ENCODE measurements at places on chromosomes 6 and 20.

- no peak for DNase-seq
These were observed 17.4 kb upstream of the GTSF1L start for GRCh38 chr20:43744151-43744611.

DNA sequence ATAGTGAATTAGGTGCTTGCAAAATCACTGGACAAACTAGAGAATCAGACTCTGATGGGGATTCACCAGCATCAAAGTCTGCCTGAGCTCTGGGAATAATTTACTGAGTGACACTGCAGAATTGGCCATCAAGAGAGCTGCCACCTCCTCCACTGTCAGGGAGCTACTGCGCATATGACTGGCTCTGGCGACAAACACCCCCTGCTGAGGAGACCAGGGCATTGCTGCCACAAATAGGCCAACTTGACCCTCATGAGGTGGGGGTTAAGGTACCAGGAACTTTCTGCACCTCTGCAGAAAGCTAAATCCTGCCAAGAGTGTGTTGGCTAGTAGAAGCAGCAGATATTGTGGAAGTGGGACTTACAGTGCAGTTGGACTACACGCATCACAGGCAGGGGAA is 88.0 kb downstream of the CDS2 start:
- no peak for DNase-seq

- DNase-seq = peak; percentile 20
These were observed 41.7 kb upstream of the EMILIN3 start for GRCh38 chr20:41408156-41408794.

GRCh38 chr6:161837854-161838253 is 564.0 kb upstream of the AGPAT4 start:
- DNase-seq = no peak

- DNase-seq = peak; percentile 50
These were observed 5.1 kb downstream of the RING1 start for GRCh38 chr6:33213166-33213988.

DNA sequence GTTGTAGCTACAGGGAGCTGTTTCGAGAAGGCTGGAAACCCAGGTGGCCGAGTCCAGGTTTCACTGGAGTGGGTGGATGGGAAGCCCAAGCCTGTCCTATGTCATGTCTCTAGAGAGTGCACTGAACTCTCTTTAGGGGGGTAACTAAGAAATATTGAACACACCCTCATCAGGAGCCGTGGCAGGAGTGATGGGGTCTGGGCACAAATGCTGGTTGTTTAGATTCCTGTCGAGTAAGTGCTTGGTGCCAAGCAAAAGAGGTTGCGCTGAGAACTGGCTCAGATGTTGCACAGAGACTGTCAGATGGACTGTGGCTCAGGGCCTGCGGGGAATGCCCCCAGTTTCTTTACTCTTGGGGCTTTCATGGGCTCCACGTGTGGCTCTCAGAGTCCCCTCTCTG is 7.3 kb upstream of the FAM209A start:
- DNase-seq = no peak

DNA sequence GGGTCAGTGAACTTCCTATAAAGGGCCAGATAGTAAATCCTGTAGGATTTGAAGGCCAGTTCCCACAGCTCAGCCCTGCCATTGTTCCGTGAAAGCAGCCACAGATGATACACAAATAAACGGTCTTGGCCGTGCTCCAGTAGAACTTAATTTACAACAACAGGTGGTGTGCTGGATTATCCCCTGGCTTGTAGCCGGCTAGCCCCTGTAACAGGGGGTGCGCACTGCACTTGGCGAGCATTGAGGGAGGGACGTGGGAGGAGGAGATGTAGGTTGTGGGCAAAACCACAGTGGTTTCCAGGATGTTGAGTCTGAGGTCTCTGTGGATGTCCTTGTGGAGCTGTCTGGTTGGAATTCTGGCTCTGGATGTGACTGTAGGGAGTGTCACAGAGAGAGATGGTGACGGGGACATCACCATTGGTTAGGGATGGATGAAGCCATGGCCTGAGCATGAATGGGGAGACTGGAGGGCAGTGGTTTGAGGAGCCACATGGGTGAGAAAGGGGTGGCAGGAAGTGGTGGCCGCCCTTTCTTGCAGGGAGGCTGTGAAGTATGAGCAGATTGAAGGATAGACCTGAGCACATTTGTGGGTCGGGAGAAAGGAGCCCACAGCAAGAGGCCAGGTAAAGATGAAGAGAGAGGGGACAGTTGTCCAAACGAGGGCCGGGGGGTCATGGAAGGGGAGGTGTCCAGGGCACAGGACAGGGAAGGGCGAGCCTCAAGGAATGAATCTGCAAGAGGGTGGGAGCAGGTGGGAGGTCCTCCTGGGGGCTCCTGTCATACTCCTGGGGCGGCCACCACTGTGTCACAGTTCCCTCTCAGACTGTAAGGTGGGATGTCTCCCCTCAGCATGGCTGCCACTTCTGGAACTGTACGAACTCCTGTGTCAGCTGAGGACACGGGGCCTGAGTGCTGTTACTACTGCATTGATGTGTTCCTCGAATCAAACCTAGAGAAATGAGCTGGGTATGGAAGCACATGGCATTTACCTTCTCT is 53.6 kb downstream of the CDH26 start:
- peak; percentile 47 for DNase-seq

- DNase-seq = no peak
These were observed 8.0 kb downstream of the MYLIP start for GRCh38 chr6:16136621-16137450.

GRCh38 chr6:128979071-128979470 is 96.1 kb downstream of the LAMA2 start:
- DNase-seq = no peak

DNA sequence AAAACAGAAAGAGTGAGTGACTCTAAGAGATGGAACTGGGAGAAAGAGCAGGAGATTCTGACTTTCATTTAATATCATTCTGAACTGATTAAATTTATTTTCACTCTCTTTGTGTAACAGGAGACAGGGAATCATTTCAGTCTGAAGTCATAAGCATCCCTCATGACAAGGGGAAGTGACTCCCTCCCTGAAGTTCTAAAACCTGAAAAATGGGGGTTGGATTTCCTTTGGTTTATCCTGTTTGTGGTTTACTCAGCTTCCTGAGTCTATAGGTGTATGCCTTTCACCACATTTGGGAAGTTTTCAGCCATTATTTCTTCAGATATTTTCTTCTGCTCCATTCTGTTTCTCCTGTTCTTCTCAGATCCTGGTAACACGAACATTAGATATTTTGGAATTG is 3.4 kb upstream of the FKBP1A start:
- DNase-seq = no peak

DNA sequence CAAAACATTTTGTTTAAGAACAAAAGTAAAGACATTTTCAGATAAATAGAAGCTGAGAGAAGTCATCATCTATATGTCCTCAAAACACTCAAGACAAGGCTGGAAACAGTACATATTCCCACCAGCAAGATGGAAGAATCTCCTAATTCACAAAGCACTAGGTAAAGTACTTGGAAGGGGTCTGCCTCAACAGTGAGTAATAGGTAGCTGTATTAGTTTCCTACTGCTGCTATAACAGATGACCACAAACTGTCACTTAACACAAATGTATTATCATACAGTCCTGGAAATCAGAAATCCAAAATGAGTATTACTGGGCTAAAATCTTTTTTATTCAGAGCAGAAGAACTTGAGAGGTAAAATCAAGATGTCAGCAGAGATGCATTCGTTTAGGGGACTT is 40.6 kb downstream of the ZKSCAN8 start:
- no peak for DNase-seq

DNA sequence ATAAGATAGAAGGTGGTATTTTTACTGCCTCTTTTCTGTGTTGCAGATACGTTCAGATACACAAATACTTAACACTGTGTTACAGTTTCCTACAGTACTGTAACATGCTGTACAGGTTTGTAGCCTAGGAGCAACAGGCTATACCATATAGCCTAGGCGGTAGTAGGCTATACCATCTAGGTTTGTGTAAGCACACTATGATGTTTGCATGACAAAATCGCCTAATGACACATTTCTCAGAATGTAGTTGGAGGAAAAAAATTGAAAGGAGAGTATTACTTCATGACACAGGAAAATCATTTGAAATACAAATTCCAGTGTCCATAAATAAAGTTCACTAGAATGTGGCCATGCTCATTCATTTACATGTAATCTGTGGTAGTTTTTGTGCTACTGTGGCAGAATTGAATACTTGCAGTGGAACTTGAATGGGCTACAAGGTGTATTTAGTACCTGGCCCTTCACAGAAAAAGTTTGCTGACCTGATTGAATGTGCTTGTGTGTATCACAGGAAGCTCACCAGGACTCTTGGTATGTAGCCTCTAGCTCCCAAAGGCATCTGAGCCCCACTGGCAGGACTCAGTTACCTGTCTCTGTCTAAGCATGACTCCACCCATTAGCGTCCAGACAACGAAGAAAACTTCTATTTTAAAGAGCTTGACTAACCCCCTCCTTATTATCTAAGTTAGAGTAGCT is 18.8 kb downstream of the TOP1 start:
- no peak for DNase-seq

DNA sequence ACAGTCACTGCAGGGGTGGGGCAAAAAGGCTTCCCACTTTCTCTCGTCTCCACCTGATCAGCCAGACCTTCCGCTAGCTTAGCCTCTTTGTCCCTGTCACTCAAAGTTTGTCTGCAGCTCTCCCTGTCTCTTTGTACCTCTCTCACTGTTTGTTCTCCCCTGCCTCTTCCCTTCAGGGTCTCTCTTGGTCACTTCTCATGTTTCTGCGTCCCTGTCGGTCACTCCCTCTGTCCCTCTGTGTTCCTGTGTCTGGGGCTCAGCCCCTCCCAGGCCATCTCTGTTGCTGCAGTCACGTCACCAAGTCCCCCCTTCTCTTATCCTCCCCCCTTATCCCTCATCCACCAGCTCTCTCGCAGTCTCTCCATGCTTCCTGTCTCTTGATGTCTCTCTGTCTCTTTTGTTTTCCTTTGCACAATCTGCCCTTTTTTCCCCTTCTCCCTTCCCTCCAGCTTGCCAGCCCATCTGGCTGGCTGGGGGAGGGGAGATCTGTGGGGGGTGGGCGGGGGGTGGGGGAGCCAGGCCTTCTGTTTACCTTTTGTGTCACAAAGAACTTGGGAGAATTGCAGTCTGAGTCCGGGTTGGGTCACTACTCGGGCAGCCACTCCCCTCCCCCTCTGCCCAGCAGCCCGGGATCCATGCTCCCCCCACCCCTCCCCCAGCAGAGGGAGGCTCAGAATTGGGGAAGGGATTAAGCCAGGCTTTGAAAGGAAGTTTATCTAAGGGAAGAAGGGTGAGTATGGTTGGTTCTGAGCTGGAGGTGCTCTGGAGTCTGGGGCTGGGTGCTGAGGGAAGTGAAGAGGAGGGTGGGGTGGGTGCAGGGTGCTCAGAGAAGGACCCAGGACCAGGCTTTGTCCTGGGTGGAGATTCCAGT is 32.3 kb downstream of the FOXP4 start:
- no peak for DNase-seq

DNA sequence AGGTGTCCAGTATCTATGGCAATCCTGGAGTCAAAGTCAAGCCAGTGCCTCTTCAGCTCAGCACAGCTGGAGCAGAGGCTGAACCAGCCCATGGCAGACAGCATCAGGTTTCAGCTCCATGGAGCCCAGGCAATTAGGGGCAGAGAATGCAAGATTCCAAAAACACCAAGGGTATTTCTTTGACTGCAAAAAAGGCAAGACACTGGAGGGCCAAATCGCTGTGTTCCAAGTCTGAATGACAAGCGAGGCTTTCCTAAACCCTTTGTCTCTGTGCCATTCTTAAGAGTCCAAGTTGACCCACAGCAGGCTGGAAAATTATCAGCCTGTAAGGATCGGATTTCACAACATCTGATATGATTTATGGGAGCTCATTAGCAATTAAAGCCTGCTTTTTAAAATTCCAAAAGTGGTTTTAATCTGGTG is 49.7 kb upstream of the TGM3 start:
- no peak for DNase-seq

DNA sequence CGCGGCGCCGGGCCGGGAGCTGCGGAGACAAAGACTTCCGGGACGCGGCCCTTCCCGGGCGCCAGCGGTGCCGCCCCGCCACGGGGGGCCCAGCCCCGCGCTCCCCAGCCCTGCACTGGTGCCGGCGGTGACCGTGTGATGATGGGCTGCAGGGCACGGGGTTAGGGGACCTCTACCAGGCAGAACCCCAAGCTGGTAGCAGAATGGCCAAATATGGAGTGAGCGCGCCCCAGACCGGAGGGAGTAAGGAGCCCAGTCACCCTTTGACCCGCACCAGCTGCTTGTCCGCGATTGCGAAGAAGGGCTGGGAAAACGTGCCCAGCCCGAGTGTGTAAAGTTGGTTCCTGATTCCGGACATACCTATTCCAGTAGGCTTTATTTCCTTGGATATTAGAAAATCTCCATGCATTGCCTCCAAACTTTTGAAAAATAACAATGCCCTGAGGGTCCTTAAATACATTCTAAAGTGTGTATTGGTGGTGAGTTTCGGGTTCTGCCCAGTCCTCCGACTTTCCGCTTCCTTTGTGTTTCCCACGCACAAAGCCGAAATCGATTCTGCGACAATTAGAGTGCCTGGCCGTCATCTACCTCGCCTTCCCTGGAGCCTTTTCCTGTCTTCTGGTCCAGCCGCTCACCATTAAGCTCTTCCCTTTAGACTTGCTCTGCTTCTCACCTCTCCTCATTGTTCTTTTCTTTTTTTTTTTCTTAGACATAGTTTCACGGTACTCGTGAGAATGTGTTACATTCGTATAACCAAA is 1.1 kb downstream of the ABRACL start:
- DNase-seq = no peak

DNA sequence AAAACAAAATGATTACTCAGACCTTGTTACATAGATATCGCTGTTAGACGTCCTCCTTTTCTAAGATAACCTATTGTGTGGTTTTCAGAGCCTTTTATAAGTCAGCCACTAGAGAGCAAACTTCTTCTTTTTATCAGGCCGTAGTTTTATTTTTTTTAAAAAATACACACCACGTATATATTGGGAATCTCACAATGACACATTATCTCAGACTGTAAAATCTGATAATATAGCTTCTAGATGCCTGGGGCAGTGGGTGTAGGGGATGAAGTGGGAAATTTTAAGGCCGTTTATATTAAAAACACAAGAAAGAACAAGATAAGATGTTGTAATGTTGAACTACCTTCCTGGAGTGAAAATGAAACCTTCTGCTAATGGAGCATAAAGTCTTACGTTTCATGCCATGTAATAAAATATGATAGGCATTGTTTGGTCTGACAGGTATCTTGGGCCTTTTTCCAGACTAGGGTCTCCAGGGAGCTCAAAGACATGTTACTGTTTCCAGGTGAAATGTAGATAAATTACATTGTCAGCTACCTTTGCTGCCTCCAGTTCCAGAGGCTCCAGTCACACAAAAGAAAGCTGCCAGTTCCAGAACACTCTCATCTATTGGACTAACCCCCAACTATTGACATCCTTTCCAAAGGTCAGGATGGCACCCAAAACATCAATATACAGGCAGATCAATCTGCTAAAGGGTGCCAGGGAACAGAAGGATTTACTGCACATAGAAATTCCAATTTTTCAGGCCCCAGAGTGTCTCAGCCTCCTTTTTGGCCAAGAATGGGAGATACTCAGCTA is 130.2 kb upstream of the AKIRIN2 start:
- DNase-seq = peak; percentile 53

- no peak for DNase-seq
These were observed 66.7 kb upstream of the SLC22A1 start for GRCh38 chr6:160054913-160055312.

- DNase-seq = no peak
These were observed 151.3 kb downstream of the RALGAPA2 start for GRCh38 chr20:20561172-20561571.

GRCh38 chr6:130624046-130624445 is 203.2 kb upstream of the SMLR1 start:
- no peak for DNase-seq
